Muscle of leg (tissue), 16 donors: ENCODE measurements at places on chromosomes 4 and X. TPM values are rescaled to one million over a fixed set of nuclear protein-coding genes. Genes with fewer than 3 reads are reported as not detected.

DNA sequence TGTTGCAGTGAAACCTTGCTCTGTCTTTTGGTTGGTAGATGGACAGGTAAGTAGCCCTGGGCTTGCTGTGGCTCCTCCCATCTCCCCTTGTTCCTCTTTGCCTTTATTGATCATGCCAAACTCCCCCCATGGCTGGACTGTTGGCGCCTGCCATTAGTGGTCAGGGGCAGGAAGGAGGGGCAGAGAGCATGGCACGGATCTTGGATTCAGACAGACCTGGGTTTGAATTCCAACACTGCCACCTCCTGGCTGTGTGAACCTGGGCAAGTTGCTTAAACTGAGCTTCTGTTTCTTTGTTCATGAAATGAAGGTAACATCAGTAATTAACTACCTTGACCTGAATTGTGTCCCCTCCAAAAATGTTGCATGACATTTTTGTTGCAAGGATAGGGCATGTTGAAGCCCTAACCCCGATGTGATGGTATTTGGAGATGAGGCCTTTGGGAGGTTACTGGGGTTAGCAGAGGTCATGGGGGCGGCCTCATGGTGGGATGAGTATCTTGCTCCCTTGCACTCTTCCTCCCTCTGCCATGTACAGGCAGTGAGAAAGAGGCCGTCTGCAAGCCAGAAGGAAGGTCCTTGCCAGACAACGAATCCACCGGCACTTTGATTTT is 6.0 kb downstream of the SLC2A9 start:
- peak; percentile 55 for DNase-seq

DNA sequence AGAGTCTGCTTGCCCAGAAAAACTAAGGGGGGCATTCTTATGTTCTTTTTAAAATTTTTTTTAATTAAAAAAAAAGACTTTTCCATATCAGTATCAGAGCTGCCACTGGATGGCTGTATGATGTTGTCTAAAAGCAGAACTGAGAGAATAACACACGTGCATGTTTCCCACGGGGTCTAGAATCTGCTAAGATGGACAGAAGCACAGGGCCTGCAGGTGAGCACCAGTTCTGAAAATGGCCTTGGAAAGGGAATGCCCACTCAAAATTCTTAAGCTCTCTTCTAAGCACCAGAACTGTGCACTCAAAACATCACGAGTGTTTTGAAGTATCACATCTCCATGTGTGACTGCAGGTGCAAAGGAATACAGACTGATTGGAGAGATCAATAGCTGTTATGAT is 61.1 kb downstream of the ARAP2 start:
- DNase-seq = no peak

GRCh38 chrX:125096870-125097269 is 222.8 kb upstream of the TEX13C start:
- DNase-seq = no peak

DNA sequence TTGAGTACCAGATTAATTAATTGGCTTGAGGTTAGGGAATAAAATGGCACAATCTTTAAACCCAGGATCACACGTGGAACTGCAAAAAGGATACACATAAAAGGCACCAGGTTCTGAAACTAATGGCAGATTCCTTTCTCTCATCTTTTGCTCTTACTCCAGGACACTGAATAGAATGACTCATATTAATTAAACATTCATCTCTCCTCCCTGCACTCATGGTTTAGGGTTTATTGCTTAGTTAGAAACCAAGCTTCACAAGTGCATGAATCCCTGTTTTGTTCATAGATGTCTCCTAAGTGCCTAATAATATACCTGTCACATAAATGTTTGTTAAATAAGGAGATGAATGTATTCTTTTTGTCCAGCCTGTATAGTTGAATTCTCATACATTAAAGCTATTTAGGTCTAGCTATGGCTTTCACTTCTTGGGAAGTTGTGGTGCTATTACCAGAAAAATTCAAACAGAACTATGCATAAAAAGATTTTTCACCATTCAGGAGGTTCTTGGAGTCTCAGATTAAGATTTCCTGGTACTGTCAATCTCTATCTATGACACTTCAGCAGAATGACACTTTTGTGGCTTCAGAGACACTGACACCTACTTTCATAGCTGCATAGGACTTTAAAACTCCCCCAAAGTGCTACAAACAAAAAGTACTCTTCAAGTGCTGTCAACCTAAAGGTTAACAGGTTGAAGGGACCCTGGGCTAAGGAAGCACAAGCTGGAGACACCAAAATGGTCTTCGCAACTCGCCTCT is 7.4 kb downstream of the CORIN start:
- no peak for DNase-seq

- no peak for DNase-seq
Observed at GRCh38 chr4:109589605-109590004, 29.6 kb downstream of the MCUB start.

GRCh38 chr4:25563071-25563564 is 92.5 kb upstream of the SLC34A2 start:
- DNase-seq = peak; percentile 13

Gene ARHGAP6
- total RNA-seq = 7.8 TPM
